Endodermal cell (in vitro differentiated cells): ENCODE measurements at places on chromosomes 6 and 20.
A peak's percentile ranks its signal among the peaks of the same experiment; 100 is the strongest.

DNA sequence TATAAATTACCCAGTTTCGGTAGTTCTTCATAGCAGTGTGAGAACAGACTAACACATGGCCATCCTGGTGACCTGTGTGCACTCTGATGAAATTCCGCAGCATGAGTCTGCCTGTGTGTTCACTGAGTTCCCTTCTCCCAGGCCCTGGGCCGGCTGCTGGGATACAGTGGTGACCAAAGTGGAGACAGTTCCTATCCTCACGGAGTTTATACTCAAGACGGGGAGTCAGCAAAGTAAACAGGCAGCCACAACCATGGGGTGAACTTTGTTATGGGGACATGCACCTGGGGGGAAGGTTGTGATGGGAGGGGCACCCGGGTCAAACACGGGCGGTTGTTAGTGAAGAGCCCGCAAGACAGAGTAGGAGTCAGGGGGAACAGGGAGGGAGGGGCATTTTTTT is 202.0 kb downstream of the CDH4 start:
- DNase-seq = no peak

DNA sequence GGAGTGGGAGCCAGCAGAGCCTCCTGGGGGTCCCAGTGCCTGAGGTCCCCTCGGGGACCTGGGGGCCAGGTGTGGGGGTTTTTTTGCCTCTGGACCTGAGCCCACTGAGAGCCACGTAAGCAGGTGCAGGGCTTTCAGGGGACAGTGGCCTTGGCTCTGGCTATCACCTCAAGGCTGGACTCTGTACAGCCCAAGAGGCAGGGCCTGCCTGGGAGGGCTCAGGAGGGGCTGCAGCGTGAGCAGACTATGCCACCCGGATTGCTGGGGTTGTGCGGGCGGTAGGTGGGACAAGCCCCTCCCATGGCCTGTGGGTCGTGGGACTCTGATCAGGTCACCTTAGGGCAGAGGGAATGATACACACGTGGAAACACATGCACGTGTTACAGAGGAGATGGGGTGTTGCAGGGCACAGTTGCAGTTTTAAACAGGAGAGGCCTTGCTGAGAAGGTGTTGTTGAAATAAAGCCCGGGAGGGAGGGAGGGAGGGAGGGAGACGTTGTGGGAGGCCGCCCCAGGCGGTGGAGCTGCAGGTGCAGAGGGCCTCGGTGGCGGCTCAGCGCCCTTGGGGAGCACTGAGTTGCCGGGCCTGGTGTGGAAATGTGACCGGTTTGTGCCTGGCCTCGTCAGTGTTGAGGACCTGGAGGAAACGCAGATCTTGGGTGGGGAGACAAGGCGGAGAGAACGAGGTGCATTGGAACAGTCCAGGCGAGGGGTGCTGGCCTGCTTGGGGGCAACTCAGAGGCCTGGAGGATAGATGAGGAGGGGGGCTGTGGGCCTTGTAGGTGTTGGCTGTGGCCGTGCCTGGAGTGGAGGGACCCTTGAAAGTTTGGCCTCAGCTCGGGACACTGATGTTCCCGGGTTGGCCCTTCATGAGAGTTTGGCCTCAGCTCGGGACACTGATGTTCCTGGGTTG is 2.3 kb downstream of the TCEA2 start:
- DNase-seq = no peak

- DNase-seq = no peak
Observed at GRCh38 chr20:1777476-1777820, 117.8 kb upstream of the SIRPA start.

- no peak for DNase-seq
Observed at GRCh38 chr6:44349904-44350649, 7.6 kb downstream of the SPATS1 start.

DNA sequence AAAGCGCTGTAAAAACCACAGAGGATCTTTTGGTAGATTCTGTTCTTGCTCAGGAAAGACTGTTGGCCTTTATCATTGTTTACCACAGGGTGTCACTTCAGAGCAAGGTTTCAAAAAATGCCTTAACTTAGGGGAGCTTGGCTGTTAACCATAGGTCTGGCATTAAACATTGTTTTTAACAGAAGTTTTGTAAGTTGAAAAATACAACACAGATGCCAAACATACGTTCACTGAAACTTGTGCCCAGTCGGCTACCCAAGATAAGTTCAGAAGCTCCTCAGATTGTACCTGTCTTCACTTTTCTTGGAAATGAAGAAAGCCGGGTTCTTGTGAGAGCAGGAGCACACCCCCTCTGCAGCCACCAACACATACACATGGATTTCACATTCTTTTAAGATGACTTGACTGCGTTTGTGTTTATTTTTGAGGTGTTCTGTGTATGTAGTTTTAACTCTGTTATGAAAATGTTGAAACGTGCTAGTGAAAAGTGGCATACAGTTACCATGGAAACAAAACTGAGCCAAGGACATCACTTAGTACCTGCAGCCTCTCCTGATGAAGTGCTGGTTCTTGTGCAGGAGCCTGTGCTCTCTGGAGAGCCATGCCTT is 64.9 kb downstream of the SYCP2L start:
- DNase-seq = no peak

DNA sequence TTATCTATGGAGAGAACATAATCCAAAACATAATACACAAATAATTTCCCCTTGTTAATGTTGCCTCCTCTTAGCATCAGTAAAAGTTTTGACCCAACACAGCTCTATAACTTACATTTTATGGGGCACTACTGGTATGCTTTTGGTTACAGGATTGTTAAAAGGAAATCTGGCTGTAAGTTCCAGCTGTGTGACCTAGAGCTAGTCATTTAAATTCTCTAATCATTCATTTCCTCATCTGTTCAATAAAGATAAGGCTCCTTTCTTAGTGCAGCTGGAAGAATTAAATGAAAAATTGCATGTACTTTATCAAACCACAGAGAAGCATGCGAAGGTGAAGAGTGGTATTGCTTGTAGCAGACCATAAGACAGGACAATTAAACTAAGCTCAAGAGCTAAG is 4.6 kb downstream of the SLC17A2 start:
- DNase-seq = no peak

DNA sequence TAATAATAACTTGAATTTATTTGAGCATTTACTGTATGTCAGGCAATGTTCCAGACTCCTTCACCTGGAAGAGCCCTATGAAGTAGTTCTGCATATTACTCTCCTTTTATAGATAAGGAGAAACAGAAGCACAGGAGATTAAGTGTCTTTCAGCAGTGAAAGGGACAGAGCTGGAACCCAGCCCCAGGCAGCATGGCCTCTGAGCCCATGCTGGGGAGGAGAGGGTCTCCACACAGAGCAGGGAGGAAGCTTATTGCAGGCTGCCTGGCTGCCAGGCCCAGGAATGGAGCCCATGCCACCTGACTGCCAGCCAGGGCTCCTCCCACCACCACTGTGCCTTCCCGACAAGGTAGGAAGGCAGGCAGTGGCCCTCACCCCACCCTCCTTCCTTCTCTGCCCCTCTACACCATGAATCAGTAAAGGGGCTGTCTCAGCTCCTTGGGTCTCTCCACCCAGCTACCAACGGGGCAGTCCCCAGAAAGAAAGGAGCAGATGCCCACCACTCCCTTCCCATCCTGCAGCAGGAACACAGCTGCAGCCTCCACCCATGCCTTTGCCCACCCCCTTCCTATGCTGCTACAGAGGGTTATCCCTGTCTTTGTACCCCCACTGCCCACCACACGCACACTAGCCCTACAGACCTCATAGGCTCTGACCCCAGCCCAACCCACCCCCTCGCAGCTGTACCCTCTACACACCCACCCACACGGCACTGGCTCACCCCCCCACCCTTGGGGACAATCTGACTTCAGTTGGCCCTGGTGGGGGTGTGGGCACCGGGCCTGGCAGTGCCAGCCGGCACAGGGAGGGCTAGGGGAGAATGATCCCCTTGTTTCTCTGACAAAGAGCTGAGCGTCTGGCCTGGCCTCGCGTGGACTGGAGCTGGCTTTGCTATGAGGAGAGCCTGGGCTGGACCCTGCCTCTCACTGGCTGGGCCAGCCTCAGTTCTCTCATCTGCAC is 41.8 kb downstream of the TFEB start:
- no peak for DNase-seq

DNA sequence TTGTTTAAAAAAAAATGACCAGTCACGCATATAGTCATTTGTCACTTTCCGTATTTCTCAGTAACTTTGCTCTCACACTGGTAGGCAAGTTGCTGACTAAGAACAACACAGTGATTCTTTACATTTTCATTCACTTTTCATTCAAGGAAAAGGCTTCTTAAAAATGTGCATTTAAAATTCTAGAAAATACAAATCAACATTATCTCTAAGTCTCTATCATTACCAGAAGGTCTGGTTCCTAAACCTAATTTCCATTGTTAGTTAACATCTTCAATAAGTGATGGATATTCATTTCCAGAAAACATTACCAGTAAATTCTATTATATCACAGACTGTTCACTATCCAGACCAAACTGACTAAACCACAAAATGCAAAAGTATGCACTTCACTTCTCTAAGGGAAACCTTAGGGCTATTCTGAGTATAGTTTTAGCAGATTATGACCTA is 115.3 kb downstream of the AHI1 start:
- no peak for DNase-seq

- no peak for DNase-seq
Observed at GRCh38 chr6:118589649-118590365, 41.7 kb downstream of the PLN start.

DNA sequence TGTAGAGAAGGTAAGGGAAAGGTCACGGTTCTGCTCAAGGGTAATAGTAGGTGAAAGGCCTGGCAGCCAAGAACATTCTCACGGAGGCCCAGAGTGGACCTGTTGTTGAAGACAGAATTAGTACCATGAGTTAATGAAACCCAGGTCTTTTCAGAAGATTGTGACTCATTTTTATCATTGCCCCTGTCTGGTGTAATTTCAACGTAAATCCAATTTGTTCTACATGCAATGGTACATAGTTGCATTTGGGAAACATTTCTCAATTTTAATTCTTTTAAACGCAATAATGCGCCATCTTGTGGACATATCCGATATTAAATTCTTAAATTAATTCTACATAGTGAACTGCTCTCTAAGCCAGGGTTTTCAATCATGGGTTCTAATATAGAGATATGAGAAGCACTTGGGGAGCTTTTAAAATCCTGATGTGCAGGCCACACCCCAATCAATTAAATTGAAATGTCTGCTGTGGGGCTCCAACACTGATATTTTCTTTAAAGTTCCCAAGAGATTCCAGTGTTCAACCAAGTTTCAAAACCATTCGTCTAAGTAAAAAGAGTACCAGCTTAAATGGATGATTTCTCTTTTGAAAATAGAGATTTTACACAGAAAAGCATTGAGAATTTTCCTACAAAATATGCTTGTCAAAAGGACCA is 257.4 kb downstream of the PLCB1 start:
- DNase-seq = no peak

DNA sequence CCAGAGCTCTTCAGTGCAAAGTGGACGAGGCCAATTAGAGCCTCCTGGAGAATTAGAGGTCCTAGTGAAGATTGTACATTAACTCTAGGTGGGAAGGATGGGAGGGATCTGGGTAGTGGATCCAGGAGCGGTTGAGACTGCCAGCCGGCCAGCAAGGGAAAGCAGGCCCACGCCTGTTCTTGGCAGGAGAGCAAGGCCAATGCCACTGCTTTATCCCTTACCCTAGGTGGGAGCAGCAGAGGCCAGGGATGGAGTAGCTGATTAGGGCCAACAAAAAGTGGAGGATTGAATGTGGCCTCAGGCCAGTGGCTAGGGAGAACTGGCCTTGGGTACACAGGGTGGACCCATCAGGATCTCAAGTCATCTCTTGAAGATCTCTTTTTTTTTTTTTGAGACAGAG is 3.7 kb downstream of the ITPR3 start:
- DNase-seq = no peak

GRCh38 chr6:6696867-6697531 is 108.5 kb downstream of the LY86 start:
- peak; percentile 92 for DNase-seq

DNA sequence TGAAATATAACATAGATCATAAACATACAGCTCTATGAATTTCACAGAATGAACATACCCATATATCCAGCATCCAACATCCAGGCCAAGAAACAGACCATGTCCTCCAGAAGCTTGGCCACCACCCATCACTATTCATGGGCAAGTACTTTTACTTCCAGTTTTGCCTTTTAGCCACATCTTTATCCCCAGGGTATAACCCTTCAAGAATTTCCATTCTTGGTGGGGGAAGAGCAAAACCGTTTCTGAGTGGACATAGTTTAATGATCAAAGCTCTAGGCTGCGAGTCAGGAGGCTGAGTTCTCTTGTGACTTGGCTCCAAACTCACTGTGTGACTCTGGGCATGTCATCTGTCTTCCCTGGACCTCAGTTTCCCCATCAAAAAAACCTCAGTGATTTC is 78.3 kb downstream of the STK35 start:
- DNase-seq = no peak

- DNase-seq = peak; percentile 67
Observed at GRCh38 chr6:7137335-7138045, 29.7 kb downstream of the RREB1 start.

GRCh38 chr6:135192256-135193174 is 11.4 kb downstream of the MYB start:
- DNase-seq = no peak

GRCh38 chr6:39608652-39609345 is 116.4 kb downstream of the KIF6 start:
- no peak for DNase-seq

- DNase-seq = no peak
Observed at GRCh38 chr6:90065173-90065572, 170.9 kb downstream of the GJA10 start.

GRCh38 chr6:82197784-82198183 is 49.8 kb downstream of the IBTK start:
- no peak for DNase-seq

GRCh38 chr6:43746613-43747102 is 23.4 kb upstream of the VEGFA start:
- peak; percentile 38 for DNase-seq

- DNase-seq = no peak
Observed at GRCh38 chr6:142874676-142875075, 70.3 kb downstream of the HIVEP2 start.

- DNase-seq = no peak
Observed at GRCh38 chr6:158313989-158314388, 1.7 kb downstream of the TULP4 start.

GRCh38 chr6:39521958-39522357 is 199.5 kb upstream of the KCNK16 start:
- DNase-seq = no peak

GRCh38 chr6:168045141-168045691 is 33.8 kb downstream of the FRMD1 start:
- no peak for DNase-seq

GRCh38 chr6:69311888-69312287 is 484.9 kb downstream of the LMBRD1 start:
- DNase-seq = peak; percentile 55

DNA sequence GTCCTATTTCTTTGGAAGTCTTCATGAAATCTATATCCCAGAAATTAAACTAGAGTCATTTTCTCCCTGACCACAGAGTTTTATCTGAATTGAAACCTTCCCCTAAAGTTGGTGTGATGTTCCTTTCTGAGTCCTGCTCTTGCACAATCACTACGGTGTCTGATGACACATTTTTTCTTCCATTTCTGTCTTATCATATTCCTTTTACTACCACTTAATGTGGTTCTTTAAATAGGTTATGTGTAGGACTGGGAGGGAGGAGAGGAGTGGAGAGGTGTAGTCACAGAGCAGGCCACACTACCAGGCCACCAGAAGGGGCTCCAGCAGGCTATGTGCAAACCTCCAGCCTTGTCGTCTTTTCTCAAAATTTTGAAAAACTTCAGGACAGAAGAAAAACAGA is 39.7 kb upstream of the ATXN1 start:
- DNase-seq = no peak
